NCI-H748 treated with DMSO at 0.1 percent for 48 hours (cell line): ENCODE measurements at places on chromosomes 11 and 22.

DNA sequence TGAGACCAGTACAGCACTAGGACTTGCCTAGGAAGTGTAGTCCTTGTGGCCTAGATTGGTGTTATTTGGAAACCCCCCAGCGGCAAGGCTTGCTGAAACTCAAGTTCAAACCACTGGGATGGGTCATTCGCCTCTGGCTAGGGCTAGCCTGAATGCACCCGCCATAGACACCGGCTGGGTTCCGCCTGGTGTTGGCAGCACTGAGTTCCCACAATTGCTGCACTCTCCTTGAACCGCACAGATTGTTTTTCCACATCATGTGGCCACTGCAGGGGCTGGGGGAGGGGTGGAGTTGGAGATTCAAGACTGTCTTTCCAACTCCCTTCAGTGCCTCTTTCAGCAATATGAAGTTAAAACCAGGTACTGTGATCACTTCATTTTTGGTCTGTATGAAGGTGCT is 43.1 kb downstream of the CCDC73 start:
- no peak for DNase-seq

DNA sequence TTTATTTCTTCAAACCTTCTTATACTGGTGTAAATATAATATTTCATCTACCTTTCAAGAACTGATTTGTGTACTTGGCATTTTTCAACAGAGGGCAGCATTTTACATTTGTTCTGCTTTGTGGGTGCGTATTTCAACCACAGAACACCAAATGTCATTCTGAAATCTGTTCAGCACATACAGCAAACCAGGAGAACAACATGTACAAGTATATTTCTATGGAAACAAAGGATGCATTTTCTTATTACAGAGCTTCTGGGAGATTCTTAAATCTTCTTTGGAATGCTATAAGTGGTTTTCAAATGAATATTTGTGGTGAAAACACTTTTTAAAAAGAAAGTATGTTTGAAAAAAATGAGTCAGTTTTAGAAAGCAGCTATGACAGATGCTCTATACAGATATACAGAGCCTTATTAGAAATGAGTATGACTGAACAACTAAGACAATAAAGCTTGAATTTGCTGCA is 946.0 kb downstream of the FAM181B start:
- DNase-seq = peak; percentile 14

GRCh38 chr11:78420255-78420764 is 2.7 kb upstream of the GAB2 start:
- peak; percentile 27 for DNase-seq

- no peak for DNase-seq
Measured at GRCh38 chr11:76835928-76836612, 24.6 kb upstream of the ACER3 start.

GRCh38 chr11:62487738-62488551 is 58.7 kb downstream of the AHNAK start:
- no peak for DNase-seq

- no peak for DNase-seq
Measured at GRCh38 chr11:29482510-29482909, 534.3 kb downstream of the KCNA4 start.

DNA sequence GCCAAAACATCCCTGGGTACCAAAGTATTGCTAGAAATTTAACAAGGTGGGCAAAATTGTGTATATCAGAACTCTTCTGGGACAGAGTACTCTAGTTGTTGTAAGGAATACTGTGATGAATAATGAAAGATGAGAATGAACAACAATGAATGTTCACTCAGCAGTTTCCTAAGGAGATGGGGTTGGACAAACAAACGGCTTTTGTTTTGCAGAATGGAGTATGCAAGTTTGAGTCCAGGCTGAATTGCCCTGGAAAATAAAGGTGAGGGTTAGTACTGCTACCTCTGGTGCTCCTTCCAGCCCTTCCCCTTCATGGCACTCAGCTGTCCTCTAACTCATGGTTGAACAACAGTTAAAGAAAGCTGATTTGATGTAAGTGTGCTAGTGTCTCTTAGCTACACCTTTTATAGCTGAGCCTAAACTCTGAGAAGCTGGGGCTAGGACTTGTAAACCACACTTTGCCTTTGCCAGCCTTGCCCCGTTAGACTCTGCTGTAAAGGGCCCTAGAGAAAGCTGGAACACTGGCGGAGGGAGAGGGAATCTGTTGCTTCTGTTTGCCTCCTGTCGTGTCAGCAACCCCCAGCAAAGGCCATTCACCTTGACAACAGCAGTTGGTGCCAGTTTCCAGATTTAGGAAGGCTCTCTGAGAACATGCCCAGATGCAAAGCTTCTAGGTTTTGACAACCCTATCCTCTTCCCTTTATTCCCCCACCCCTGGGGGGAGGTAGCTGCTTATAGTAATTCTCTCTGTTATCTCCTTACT is 41.2 kb upstream of the POLD3 start:
- DNase-seq = no peak

DNA sequence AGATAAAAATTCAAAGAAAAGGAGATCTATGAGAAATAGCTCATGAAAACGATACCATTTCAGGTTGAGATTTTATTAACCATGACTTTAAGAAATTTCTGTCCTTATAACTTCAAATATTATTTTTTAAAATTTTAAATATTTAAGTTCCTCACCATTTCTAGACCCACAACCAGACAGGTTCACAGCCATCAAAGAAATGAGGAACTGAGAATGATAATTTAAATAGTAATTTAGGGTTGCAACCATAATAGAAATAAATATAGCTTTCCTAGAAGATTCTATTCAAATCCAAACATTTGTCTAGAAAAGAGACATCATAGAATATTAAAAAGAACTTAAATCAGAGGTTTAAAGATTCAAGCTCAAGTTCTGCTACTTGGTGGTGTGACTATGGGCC is 5.9 kb upstream of the VWA5A start:
- no peak for DNase-seq

- DNase-seq = no peak
Measured at GRCh38 chr22:19937616-19938473, 3.7 kb upstream of the COMT start.

DNA sequence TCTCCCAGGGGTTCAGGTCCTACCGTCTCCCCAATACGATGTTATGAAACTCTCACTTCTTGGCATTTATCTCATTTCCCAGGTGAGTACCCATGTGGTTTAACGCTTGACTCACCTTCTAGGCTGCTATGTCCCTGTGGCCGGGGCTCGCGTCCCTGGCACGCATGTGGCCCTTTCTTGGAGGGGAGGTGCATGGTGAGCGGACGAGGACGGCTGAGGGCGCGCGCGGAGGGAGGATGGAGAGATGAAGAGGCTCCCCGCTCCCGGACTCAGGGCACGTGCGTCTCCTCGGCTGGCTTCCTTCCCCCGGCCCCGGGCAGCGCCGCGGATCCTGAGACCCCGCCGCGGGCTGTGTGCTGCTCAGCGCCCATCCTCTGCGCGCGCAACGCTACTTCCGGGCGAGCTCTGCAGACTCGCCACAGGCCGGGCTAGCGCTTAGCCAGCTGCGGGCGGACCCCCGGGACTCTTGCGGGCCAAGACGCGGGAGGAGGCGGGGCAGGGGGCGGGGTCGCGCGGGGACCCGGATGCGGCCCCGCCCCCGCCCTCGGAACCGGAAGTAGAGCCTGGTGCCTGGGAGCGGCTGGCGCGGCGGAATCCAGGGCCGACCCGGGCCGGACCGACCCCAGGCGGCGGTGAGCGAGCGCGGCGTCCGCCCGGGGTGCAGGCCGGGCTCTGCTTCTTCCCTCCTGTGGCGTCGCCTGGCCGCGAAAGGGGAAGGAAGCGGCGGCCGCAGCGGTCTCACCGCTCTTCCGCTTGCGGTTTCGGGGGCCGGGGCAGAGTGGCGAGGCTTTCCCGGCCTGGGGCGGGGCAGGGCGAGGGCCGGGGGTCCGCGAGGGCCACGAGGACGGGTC is at the start of gene CTTN:
Gene CTTN, plus strand, starts transcription at position 547 of the 851 bp plus-strand sequence. CDS start 8,769 bp downstream, outside the sequence.
- DNase-seq = peak; percentile 75

GRCh38 chr11:87425391-87425790 is 387.7 kb downstream of the TMEM135 start:
- no peak for DNase-seq

DNA sequence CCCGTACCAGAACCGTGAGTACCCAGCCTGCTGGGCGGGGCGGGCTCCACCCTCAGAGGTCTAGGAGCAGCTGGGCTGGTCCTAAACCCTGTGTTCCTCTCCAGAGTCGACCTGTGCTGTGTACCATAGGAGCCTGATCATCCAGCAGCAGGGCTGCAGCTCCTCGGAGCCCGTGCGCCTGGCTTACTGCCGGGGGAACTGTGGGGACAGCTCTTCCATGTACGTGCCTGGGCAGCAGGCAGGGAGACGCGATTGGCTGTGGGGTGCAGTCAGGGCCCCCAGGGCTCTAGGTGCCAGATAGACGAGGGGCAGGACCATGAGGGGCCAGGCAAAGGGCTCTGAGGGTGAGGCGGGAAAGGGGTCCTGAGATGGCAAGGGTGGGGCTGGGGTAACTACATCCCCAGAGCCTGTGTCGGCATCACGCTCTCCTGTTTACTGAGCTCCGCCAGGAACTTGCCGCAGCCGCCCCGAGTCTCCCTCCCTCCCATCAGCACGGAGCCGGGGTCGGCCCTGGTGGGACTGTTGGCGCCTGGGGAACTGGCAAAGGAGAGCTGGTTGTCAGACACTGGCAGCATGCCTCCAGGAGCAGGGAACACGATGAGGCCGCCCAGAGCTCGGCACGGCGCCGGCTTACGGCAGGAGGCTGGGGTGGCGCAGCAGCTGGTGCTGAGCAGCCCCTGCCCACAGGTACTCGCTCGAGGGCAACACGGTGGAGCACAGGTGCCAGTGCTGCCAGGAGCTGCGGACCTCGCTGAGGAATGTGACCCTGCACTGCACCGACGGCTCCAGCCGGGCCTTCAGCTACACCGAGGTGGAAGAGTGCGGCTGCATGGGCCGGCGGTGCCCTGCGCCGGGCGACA is 22.9 kb upstream of the MUC5B start:
- no peak for DNase-seq

- DNase-seq = no peak
Measured at GRCh38 chr11:75505916-75506692, 19.6 kb downstream of the GDPD5 start.

- peak; percentile 61 for DNase-seq
Measured at GRCh38 chr11:43567396-43567975, 113.1 kb upstream of the HSD17B12 start.

DNA sequence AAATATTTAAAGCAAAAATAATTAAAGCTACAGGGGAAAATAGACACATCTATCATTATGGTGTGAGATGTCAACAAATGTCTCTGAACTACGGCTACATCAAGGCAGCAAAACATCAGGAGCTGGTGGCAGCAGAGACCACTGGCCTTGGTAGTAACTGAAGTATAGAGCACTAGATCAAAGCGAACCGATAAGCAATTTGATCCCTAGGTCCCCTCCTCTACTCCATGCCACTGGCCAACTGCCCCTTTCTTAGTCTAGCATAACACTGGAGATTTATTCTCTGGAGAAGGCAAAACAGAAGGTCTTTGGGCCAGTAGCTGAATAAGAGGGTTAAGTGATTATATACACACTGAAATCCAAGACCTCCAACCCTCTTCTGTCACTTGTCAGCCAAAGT is 13.6 kb upstream of the RAB3IL1 start:
- DNase-seq = no peak

- DNase-seq = no peak
Measured at GRCh38 chr11:23673366-23673765, 813.1 kb upstream of the CCDC179 start.

- no peak for DNase-seq
Measured at GRCh38 chr11:128701086-128701485, 7.2 kb downstream of the FLI1 start.

DNA sequence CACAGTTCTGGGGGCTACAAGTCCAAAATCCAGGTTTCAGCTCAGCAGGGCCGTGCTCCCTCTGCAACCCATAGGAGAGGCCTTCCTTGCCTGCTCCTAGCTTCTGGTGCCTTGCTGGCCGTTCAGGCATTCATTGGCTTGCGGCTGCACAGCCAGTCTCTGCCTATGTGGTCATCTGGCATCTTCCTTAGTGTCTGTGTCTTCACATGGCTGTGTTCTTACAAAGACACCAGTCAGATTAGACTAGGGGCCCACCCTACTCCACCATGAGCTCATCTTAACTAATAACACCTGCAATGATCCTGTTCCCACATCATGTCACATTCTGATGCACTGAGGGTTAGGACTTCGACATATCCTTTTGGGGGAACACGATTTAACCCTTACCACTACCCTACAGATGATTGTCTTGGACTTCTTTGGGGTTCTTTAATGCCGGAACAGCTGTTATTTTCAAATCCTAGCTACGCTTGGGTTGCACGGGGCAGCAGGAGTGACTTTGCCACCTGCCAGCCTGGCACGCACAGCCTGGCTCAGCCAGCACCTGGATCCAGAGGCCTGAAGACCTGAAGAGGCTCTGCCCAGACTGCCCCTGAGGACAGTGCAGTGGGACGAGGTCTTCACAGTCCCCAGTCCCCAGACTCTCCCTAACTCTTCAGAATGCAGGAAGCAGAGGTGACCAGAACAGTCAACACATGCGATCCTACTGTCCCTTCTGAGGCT is 7.7 kb upstream of the NEAT1 start:
- no peak for DNase-seq

DNA sequence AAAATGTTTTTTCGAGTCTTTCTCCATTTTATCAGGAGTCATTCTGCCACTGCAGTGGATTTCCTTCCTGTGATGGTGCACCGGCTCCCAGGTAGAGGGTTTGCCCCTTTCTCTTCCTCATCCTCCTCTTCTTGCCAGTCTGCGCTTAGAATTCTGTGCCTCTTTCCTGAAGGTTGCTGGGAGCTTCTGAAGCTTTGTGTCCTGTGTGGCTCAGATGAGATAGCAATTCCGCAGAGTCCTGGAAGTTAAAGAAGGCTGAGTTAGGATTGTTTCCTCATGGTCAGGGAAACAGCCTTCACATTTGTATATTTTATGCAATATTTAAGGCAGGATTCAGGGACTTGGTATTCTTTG is 264 bp downstream of the BCO2 start:
- no peak for DNase-seq

DNA sequence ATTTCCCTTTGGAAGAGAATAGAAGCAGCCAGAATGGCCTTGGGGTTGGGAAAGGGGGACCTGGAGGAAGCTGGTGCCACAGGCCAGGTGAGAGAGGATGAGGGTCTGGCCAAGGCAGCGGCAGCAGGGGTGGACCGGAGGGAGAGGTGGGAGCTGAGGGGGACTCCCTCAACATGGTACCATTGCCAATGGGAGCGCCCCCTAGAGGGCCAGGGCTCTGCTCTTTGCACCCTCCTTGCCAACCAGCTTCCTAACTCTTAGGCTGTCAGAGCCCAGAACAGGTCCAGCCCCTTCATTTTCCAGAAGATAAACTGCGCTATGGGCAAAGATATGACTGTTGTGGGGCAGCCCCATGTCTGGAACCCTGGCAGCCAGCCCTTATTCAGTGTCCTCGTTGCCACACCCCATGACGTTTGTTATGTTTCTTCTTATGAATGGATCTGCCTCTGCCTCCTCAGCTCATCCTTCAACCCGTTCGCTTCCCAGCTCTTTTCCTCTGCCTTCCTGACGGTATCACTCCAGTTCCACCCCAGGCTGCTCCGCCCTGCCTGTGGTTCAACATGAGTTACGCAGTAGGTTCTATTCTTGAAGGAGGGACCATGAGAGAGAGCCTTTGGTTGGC is 185.2 kb downstream of the GRIK4 start:
- no peak for DNase-seq

- DNase-seq = no peak
Measured at GRCh38 chr11:3099178-3099577, 42.0 kb upstream of the CARS1 start.

GRCh38 chr22:22327723-22328122 is 83.1 kb downstream of the VPREB1 start:
- DNase-seq = no peak

GRCh38 chr22:49966041-49966773 is 5.6 kb downstream of the PIM3 start:
- no peak for DNase-seq

- no peak for DNase-seq
Measured at GRCh38 chr22:24401931-24402367, 25.4 kb upstream of the ADORA2A start.

GRCh38 chr11:70029115-70029860 is 48.8 kb upstream of the ANO1 start:
- DNase-seq = no peak
